PC-3 (cell line): ENCODE measurements at places on chromosomes 3 and 15. TPM values are rescaled to one million over a fixed set of nuclear protein-coding genes. Genes with fewer than 3 reads are reported as not detected.

GRCh38 chr3:105982207-105982606 is 113.4 kb upstream of the CBLB start:
- no peak overlapping the region for H3K27ac ChIP-seq
- H3K4me3 ChIP-seq = no peak overlapping the region
- H3K27me3 ChIP-seq = no peaks in the 10 kb centered on the region
- H3K36me3 ChIP-seq = no peaks in the 10 kb centered on the region

GRCh38 chr3:147921051-147921450 is 511.9 kb downstream of the ZIC1 start:
- no peaks in the 10 kb centered on the region for H3K36me3 ChIP-seq
- no peaks in the 10 kb centered on the region for H3K27me3 ChIP-seq
- no peaks in the 10 kb centered on the region for H3K4me1 ChIP-seq
- no peak overlapping the region for H3K27ac ChIP-seq
- H3K4me3 ChIP-seq = no peak overlapping the region

GRCh38 chr3:45912435-45912834 is 26.1 kb downstream of the CCR9 start:
- no peak overlapping the region for H3K4me3 ChIP-seq
- no peak overlapping the region for H3K27ac ChIP-seq
- H3K27me3 ChIP-seq = no peaks in the 10 kb centered on the region
- H3K4me1 ChIP-seq = peaks cover 12% of the 10 kb centered on the region
- DNase-seq = no peak

DNA sequence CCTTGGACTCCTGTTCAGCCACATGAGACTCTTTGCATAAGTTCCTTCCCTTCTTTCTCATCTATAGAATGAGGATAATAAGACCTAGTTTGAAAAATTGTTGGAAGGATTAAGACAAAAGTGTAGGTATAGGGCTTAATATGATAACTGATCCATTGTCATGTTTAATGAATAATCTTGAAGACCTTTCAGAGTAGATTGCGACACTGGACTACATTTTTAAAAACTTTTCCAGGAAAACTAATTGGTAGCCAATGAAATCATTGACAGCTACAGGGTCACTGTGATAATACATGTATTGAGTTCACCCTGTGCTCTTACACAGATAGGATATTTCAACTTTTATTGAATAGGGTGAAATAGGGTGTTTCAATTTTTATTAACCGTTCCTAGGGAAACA is 78.5 kb upstream of the FBN1 start:
- H3K27me3 ChIP-seq = no peaks in the 10 kb centered on the region
- no peak for DNase-seq
- no peak overlapping the region for H3K4me3 ChIP-seq

DNA sequence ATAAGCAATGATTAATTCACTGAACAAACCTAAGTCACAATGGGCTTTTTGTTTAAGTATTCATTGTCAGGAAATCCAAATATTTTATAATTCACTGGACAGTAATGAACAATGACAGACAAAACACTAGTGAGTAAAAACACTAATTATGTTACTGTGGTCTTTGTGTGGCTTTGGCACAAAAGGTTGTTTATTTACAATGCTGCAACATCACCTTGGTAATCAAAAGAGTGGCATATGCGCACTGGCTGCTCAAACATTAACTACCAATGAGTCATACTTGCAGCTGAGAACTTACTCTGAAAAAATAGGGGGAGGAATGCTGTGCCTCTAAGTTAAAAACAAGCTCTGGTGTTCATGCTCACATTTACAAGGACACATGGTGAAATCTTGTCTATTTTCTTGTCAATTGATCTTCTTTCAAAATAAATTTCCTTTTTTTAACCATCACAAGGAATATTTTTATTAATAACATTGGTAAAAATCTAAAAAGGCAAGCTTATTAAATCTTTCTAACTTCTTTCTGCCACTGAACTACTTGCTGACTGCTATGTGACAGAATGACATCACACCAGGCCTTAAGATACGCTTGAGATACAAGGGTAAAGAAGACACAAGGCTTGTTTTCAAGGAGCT is 85.2 kb upstream of the PPIB start:
- H3K27ac ChIP-seq = peak overlapping the region; percentile 95
- peaks cover 51% of the 10 kb centered on the region for H3K4me1 ChIP-seq
- H3K36me3 ChIP-seq = no peaks in the 10 kb centered on the region
- peak overlapping the region; percentile 49; the same call in 1 of the 2 replicates for H3K4me3 ChIP-seq
- peak; percentile 87 for DNase-seq

DNA sequence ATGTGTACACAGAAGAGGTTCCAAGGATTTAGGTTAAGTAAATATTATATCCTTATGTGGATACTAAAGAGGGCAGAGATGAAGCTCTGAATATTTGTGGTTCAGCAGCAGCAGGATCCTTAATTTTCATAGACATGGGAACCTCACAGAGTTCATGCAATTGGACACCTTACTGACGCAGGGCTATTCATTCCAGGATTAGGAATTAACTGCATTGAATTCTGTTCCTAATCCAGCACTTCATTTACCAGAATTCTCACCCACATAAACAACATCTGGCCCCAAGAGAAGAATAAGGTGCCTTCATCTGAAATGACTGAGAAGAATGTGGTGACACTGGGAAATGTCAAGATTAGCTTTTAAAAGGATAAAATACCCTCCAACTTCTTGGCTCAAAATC is 62.4 kb downstream of the ADAMTS9 start:
- H3K4me1 ChIP-seq = no peaks in the 10 kb centered on the region
- DNase-seq = no peak
- H3K27me3 ChIP-seq = no peaks in the 10 kb centered on the region
- H3K4me3 ChIP-seq = no peak overlapping the region
- H3K36me3 ChIP-seq = no peaks in the 10 kb centered on the region

GRCh38 chr15:60418096-60418495 is 20.3 kb upstream of the ANXA2 start:
- DNase-seq = no peak
- peaks cover 51% of the 10 kb centered on the region for H3K4me1 ChIP-seq
- no peaks in the 10 kb centered on the region for H3K27me3 ChIP-seq
- no peak overlapping the region for H3K27ac ChIP-seq

GRCh38 chr3:55692295-55692956 is 205.3 kb upstream of the WNT5A start:
- no peaks in the 10 kb centered on the region for H3K27me3 ChIP-seq
- H3K4me3 ChIP-seq = no peak overlapping the region
- no peaks in the 10 kb centered on the region; the same call in 1 of the 2 replicates for H3K4me1 ChIP-seq
- no peaks in the 10 kb centered on the region for H3K36me3 ChIP-seq
- no peak for DNase-seq
- H3K27ac ChIP-seq = no peak overlapping the region

DNA sequence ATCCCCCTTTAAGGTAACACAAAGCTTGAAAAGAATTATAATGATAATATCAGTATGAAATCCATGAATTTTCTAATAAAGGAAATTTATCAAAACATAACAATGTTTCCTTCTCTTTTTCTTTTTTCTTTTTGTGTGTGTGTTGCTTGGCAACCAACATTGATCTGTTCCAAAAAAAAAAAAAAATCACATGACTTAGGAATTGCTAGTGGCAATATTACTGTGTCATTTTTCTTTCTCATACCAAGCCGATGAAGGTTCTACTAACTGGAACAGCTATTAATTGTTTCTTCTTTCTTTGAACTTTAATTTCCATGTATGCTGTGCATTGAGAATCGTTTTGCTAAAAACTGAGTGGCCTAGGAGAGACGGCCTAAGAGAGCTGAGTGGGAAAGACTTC is 317.7 kb upstream of the ONECUT1 start:
- H3K4me3 ChIP-seq = no peak overlapping the region
- no peak overlapping the region for H3K27ac ChIP-seq
- H3K4me1 ChIP-seq = no peaks in the 10 kb centered on the region
- H3K27me3 ChIP-seq = no peaks in the 10 kb centered on the region
- no peak for DNase-seq

- peak; percentile 89 for DNase-seq
- H3K4me3 ChIP-seq = peak overlapping the region; percentile 16; the same call in 1 of the 2 replicates
- H3K27me3 ChIP-seq = no peaks in the 10 kb centered on the region
- H3K27ac ChIP-seq = peak overlapping the region; percentile 92
Observed at GRCh38 chr3:4421121-4421520, 45.9 kb downstream of the SUMF1 start.

GRCh38 chr15:59260090-59260489 is 53.4 kb downstream of the LDHAL6B start:
- no peak for DNase-seq
- no peak overlapping the region for H3K27ac ChIP-seq
- H3K4me3 ChIP-seq = no peak overlapping the region
- no peaks in the 10 kb centered on the region for H3K27me3 ChIP-seq

GRCh38 chr15:65666257-65666656 is 44.5 kb downstream of the SLC24A1 start:
- DNase-seq = peak; percentile 46
- H3K27me3 ChIP-seq = no peaks in the 10 kb centered on the region
- no peaks in the 10 kb centered on the region for H3K4me1 ChIP-seq
- no peaks in the 10 kb centered on the region for H3K36me3 ChIP-seq

- H3K27me3 ChIP-seq = no peaks in the 10 kb centered on the region
- H3K4me1 ChIP-seq = peaks cover 13% of the 10 kb centered on the region
- no peaks in the 10 kb centered on the region for H3K36me3 ChIP-seq
- no peak overlapping the region for H3K4me3 ChIP-seq
Observed at GRCh38 chr3:195227871-195228270, 43.1 kb downstream of the XXYLT1 start.

- no peaks in the 10 kb centered on the region for H3K36me3 ChIP-seq
- no peaks in the 10 kb centered on the region for H3K27me3 ChIP-seq
- peak overlapping the region; percentile 84 for H3K4me3 ChIP-seq
Observed at GRCh38 chr3:171458071-171458863, 1.9 kb downstream of the TNIK start.

DNA sequence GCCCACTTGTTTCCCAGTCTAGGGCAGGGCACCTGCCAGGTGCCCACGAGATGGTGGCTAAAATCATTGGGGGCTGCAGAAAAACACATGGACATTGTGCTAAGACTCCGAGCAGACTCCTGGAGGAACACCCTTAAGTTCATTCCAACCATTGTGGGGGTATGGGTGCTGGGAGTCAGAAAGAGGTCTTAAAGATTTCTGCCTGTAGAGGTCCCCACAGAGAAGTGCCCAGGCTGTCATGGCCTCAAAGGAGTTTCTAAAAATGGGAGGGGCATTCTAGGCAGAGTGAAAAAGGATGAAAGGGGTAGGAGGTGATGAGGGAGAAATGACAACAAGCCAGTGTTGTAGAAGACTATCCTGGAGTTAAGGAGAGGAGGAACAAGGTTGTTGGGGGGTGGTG is 17.1 kb downstream of the RBP1 start:
- no peaks in the 10 kb centered on the region for H3K36me3 ChIP-seq
- H3K4me3 ChIP-seq = no peak overlapping the region
- DNase-seq = no peak
- H3K4me1 ChIP-seq = no peaks in the 10 kb centered on the region

GRCh38 chr3:172701751-172702150 is 9.1 kb downstream of the NCEH1 start:
- H3K27ac ChIP-seq = no peak overlapping the region
- no peak for DNase-seq
- H3K36me3 ChIP-seq = peaks cover 3% of the 10 kb centered on the region; the same call in 1 of the 2 replicates
- H3K27me3 ChIP-seq = no peaks in the 10 kb centered on the region
- H3K4me1 ChIP-seq = peaks cover 3% of the 10 kb centered on the region; the same call in 1 of the 2 replicates

GRCh38 chr3:94647131-94647530 is 584.3 kb downstream of the NSUN3 start:
- 0 out of 2 replicates have a peak overlapping the region, but pooled peaks have one; percentile 7 for H3K27ac ChIP-seq
- no peak overlapping the region for H3K4me3 ChIP-seq
- H3K36me3 ChIP-seq = no peaks in the 10 kb centered on the region
- DNase-seq = peak; percentile 47
- H3K27me3 ChIP-seq = no peaks in the 10 kb centered on the region

- H3K27ac ChIP-seq = 0 out of 2 replicates have a peak overlapping the region, but pooled peaks have one; percentile 3
- no peak for DNase-seq
- H3K36me3 ChIP-seq = peaks cover 7% of the 10 kb centered on the region; the same call in 1 of the 2 replicates
- H3K4me3 ChIP-seq = no peak overlapping the region
Observed at GRCh38 chr15:71282076-71282475, 166.8 kb downstream of the THSD4 start.

GRCh38 chr15:61871926-61872522 is 188.2 kb downstream of the VPS13C start:
- no peaks in the 10 kb centered on the region for H3K27me3 ChIP-seq
- H3K4me3 ChIP-seq = no peak overlapping the region
- no peaks in the 10 kb centered on the region for H3K36me3 ChIP-seq
- peak; percentile 45 for DNase-seq

- H3K4me3 ChIP-seq = no peak overlapping the region
- H3K27me3 ChIP-seq = no peaks in the 10 kb centered on the region
- no peak overlapping the region for H3K27ac ChIP-seq
- DNase-seq = no peak
Observed at GRCh38 chr3:13040361-13041074, 32.7 kb downstream of the IQSEC1 start.

DNA sequence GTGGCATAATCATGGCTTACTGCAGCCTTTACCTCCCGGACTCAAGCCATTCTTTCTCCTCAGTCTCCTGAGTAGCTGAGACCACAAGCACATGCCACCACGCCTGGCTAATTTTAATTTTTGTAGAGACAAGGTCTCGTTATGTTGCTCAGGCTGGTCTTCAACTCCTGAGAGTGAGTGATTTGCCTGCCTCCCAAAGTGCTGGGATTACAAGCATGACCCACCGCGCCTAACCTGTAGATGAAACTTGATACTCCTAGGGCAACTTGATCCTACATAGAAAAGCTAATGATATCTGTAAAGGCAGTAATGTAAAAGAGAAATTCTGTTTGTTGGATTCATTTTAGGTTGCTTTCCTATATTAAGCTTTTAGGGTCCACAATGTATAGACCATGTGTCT is 391.9 kb upstream of the THRB start:
- H3K27me3 ChIP-seq = peaks cover 2% of the 10 kb centered on the region; the same call in 1 of the 2 replicates
- H3K27ac ChIP-seq = no peak overlapping the region
- H3K4me3 ChIP-seq = no peak overlapping the region

- H3K27me3 ChIP-seq = no peaks in the 10 kb centered on the region
- no peak for DNase-seq
- no peak overlapping the region for H3K4me3 ChIP-seq
Observed at GRCh38 chr15:100163961-100164360, 177.8 kb downstream of the ADAMTS17 start.

- H3K36me3 ChIP-seq = no peaks in the 10 kb centered on the region
- H3K27ac ChIP-seq = no peak overlapping the region
Observed at GRCh38 chr3:126546549-126547239, 12.0 kb downstream of the C3orf22 start.

Gene TBC1D23
- 25.6 and 37.9 TPM in 2 replicates for total RNA-seq

Gene NANOGP8
- total RNA-seq = not detected in 2 replicates

Gene PIF1
- 43.5 and 45.3 TPM in 2 replicates for total RNA-seq

Gene NR2E3
- 0.35 and 0.77 TPM in 2 replicates for total RNA-seq

Gene AMIGO3
- total RNA-seq = 1.8 and 2.1 TPM in 2 replicates

Gene CCR9
- total RNA-seq = not detected in 2 replicates

Gene A4GNT
- not detected in 2 replicates for total RNA-seq

Gene SLC22A14
- total RNA-seq = 0.07 TPM in 1 of 2 replicates, not detected in the other

Gene IGDCC3
- not detected in 2 replicates for total RNA-seq

Gene IQCF5
- not detected in 2 replicates for total RNA-seq

Gene GP5
- not detected in 2 replicates for total RNA-seq
